Stimulated activated CD4-positive, alpha-beta T cell treated with anti-CD3 and anti-CD28 coated beads, Interleukin-4, amount 100 ng/mL, for 4 hours (primary cell): ENCODE measurements at places on chromosomes 1 and 21.

- DNase-seq, result no peak
Measured at GRCh38 chr1:161866241-161866640, 100.1 kb downstream of the ATF6 start.

- no peak for DNase-seq
Measured at GRCh38 chr1:32954168-32954567, 10.4 kb downstream of the RNF19B start.

- DNase-seq, result no peak
Measured at GRCh38 chr1:5944154-5944842, 47.9 kb downstream of the NPHP4 start.

GRCh38 chr21:46307625-46308024 is 16.0 kb downstream of the C21orf58 start:
- no peak for DNase-seq

- DNase-seq, result no peak
Measured at GRCh38 chr1:25028587-25028906, 98.5 kb upstream of the RUNX3 start.

DNA sequence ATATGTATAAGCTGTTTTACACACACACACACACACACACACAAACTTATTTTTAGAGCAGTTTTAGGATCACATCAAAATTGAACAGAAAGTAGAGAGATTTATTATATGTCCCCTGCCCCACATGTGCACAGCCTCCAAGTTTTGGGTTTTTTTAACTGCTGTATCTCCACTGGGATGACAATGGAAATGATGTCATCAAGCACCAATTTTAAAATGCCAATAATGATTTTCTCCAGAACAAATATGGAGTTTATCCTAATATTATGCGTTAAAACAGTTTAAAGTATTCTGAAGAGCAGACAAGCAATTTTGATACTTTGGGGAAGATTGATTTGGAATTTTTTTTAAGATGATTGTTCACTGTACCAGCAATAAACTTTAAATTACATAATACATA is 56.7 kb downstream of the GFI1 start:
- DNase-seq, result no peak

DNA sequence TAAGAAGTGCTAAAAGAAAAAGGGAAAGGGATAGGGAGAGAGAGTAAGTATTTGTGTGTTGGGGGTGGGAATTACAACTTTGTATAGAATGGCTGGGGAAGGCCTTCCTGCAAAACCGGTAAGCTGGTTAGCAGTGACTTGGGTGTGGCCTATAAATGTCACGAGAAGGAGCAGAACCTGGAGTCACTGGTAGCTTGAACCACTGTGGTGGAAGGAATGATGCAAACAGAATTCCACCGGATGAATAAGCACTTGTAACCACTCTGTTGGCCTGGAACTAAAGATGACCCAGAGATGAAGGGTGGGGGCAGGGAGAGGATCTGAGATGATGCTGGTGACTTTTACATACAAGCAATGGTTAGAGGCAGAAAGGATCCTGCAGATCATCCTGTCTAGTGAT is 8.9 kb downstream of the XKR8 start:
- no peak for DNase-seq

GRCh38 chr1:171877701-171878100 is 36.4 kb downstream of the DNM3 start:
- no peak for DNase-seq

GRCh38 chr1:212671342-212672031 is 28.2 kb downstream of the BATF3 start:
- no peak for DNase-seq

DNA sequence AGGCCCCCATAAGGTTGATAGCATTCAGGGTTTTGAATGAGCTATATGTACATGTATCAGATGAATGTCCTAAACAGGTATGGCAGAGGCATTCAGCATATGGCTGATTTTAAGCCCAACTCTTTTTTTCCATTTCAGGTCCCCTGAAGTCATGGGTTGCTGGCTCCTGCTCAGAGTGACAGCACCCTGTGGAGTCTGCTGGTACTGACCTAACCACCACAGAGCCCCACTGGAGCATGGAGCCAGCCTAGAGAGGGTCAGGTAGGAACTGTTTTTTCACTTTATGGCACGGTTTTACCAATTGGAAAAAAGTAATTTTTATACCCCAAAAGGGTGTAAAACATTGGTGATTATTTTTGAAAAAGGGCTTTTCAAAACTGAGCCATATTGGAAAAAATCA is 82.5 kb upstream of the MPC2 start:
- no peak for DNase-seq

DNA sequence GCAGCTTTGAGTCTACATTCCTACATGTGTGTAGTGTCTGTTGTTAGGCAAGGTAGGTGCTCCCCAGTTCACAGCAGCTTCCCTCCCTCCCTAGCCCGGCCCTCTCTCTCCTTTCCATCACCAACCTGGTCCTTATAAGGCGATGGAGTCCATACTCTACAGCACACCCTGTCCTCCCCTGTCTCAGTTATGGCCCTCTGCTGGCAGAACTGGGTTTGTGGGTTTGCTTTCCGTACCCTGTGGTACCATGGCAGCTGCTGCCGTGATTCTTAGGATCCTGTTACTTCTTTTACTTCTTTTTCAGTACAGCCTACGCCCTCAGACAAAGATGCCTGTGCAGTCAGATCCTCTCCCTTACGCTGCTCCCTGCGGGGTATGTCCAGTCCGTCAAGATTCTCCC is 31.7 kb downstream of the AK5 start:
- DNase-seq, result peak; percentile 13
